CD14-positive monocyte (primary cell): ENCODE measurements at places on chromosomes 7 and 10. TPM values are rescaled to one million over a fixed set of nuclear protein-coding genes. Genes with fewer than 3 reads are reported as not detected.

Gene ZPBP
- polyA plus RNA-seq: not detected in 2 replicates

Gene CDC14C
- not detected for polyA plus RNA-seq

Gene CABCOCO1
- not detected for polyA plus RNA-seq

Gene EPO
- not detected for polyA plus RNA-seq

Gene COBL
- not detected for polyA plus RNA-seq

Gene CHN2
- 26.6 TPM for polyA plus RNA-seq

Gene ABCC2
- 0.94 and 2.7 TPM in 2 replicates for polyA plus RNA-seq

Gene DYNC1I1
- polyA plus RNA-seq: not detected

Gene CNNM1
- polyA plus RNA-seq: not detected
